ENCODE measurements at places on chromosomes 1 and 21.

DNA sequence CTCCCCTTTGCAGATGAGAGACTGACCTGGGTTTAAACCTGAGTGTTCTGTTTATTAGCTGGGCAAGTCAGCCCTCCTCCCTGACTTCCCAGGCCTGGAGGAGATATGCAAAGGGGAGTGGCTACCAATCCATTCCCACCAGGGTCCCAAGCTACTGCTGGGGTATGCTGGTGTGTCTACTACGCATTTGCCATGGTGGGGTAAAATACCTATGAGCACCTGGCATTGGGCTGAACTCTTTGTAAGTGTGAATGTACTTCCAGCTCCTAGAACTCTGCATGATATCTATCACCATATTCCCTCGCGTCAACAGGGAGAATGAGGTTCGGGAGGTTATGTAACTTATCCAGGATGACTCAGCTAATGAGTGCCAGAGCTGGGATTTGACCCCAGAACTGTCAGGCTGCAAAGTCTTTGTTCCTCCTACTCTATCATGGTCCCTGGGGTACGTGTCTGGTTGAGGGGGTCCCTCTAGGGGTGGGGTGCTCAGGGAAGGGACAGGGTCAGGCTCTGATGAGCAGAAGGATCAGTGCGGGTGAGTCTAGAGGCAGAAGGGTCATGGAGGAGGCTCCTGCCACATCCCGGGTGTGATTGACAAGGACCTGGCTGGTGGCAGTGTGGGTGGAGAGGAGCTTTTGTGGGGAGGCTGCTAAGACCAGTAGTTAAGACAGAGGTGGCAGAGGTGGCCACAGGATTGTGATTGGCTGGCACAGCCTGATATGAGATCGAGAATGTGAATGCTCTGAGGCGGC lies 16.7 kb downstream of the AMPD2 start:
- peak; percentile 63 for DNase-seq

GRCh38 chr1:108962681-108963051 lies 618 bp downstream of the CLCC1 start:
- no peak for DNase-seq

DNA sequence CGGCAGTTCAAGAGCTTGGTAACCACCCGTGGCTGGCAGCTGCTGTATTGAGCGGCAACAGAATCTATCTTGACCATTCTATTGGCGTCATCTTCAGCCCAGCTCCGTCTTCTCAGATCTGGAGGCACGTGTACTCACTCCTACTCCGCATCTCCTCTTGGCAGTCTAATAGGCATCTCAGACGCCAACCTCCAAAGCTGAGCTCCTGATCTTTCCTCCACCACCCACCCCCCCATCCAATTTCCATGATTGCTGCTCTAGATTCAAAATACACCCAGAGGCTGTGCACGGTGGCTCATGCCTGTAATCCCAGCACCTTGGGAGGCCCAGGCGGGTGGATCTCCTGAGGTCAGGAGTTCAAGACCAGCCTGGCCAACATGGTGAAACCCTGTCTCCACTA lies 84.6 kb upstream of the CASZ1 start:
- DNase-seq: no peak

GRCh38 chr1:196779093-196779492 lies 4.5 kb downstream of the CFHR3 start:
- no peak for DNase-seq

DNA sequence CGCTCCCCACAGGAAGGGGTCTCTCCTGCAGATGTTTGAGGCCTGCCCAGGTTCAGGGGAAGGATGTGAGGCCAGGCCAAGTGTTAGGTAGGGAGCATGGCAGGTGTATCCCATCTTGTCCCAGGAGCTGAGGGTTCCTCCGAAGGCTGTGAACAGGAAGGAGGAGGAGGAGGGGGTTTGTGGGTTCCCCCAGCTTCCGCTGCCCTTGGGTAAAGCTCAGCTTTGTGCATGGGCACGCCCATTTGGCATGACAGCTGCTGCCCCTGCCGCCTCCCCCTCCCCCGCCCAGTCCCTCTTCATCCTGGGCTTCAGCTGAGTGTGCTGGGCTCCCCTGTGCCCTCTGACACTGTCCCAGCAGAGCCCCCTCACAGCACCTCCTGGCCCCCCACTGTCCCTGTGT lies 25.5 kb downstream of the TNFRSF8 start:
- no peak for DNase-seq

- DNase-seq: no peak
Observed at GRCh38 chr1:25083481-25084345, 148.6 kb downstream of the SYF2 start.

- no peak for DNase-seq
Observed at GRCh38 chr1:44532567-44532944, 127.5 kb downstream of the RNF220 start.

DNA sequence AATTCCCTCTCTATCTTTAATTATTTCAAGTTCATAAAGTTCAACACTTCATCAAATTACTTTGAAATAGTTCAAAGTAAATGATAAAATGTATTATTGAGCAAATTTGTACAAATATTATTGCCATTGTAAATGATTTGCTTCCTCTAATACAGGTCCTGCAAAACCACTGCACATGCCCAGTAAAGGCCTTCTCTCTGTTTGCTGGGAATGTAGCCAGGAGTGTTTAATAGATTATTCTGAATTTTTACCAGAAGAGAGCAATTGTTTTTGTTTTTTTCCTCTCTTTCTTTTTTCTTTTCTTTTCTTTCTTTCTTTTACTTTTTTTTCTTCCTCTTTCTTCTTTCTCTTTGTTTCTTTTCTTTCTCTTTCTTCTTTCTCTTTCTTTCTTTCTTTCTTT lies 486.3 kb downstream of the PTBP2 start:
- no peak for DNase-seq

DNA sequence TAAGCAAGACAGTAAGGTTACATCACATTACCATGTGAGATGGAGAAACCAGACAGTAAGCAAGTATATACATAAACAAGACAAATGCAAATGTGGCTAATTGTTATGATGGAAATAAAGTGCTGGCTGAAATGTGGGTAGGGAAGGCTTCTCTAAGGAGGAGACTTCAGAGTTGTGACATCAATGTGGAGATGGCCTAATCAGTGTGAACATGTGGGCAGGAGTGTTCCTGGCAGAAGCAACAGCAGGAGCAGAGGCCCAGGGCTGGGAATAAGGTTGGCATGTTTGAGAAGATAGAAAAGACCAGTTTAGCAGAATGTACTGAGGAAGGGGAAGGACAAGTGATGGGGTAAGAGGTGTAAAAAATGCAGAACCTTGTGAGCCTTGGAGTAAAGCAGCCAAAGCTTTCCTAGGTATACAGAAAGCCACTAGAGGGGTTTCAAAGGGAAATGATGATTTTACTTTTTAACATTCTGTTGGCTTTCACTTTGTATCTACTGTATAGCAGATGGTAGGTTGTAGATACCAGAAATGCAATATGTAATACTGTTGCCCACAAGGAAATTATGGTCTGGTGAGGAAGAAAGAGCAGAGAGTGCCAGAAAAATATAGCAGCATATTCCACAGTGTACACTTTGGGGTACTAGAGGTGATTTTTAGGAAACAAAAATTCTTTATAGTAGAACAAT lies 197.4 kb downstream of the FGGY start:
- DNase-seq: no peak

DNA sequence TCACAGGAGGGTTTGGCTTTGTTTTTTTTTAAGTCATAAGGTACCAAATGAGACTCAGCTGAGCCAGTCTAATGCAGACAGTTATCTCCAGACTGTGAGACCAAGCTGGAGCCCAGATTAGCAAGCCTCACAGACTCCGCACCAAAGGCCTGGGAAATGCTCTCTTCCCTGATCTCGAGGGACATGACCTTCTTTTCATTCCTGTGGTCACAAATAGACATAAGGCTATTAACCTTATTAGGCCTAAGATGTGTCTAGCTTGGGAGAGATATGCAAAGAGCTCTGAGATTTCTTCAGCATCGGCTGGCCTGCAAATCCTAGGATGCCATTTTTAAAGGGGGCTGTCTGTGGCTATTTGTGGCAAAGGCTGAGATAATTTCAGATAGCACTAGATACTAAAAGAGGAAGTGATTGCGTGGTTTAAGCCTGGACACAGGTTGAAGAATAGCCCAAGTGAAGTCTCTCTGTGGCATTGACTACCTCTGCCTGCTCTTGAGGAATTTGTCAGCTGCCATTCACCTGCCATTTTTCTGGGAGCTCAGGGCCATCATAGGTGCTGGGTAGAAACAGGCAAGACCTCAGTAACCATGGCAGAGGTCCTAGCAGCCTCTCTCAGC lies 301.3 kb downstream of the SIPA1L2 start:
- DNase-seq: no peak

GRCh38 chr1:221740993-221741702 lies 741 bp downstream of the DUSP10 start:
- no peak for DNase-seq
